Activated naive CD4-positive, alpha-beta T cell treated with anti-CD3 and anti-CD28 coated beads, Interleukin-2, amount 10 ng/mL, durations not matched to agents 5 hours and 36 hours (primary cell): ENCODE measurements at places on chromosomes 5 and 9. TPM values are rescaled to one million over a fixed set of nuclear protein-coding genes. Genes with fewer than 3 reads are reported as not detected.

DRD1 gene
- not detected for total RNA-seq

ADAMTS12 gene
- total RNA-seq, result not detected

STC2 gene
- 23.6 TPM for total RNA-seq

INSYN2B gene
- total RNA-seq, result not detected

CBY3 gene
- total RNA-seq, result 0.31 TPM

BARX1 gene
- 0.76 TPM for total RNA-seq

CCDC152 gene
- 4.2 TPM for total RNA-seq

LCN1 gene
- not detected for total RNA-seq

SMIM33 gene
- total RNA-seq, result 2.3 TPM
